ENCODE measurements at places on chromosomes 1 and 21. TPM values are rescaled to one million over a fixed set of nuclear protein-coding genes. Genes with fewer than 3 reads are reported as not detected.

DNA sequence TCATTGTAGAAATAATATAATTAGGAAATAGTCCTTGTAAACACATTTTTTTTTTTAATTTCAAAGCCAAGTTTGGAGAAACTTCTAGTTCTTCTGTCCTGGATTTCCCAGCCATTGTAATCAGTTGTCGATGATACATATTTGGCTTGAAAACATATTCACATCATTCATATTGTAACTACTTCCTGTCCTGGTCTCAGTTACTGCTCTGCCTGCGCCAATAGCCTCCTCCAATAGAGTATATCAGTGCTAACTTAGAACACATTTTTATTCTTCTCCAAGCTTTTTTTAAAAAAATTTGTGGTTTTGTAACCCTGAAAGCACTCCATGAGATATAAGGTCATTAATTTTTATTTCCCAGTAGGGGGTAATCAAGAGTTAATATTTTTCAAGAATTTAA is 46.1 kb upstream of the FMO2 start:
- no peak for DNase-seq

- DNase-seq, result no peak
Measured at GRCh38 chr1:195462646-195463045, 1145.6 kb downstream of the KCNT2 start.

GRCh38 chr1:200079232-200079940 is 51.9 kb downstream of the NR5A2 start:
- no peak for DNase-seq

MAN1C1 gene
- polyA plus RNA-seq, result 18.7 TPM

GRCh38 chr1:11746795-11747487 is 11.0 kb downstream of the AGTRAP start:
- no peak for DNase-seq

HES2 gene
- 0.73 TPM for polyA plus RNA-seq

Data from right renal pelvis (tissue), 4 donors.